ENCODE measurements at places on chromosomes 5 and 9.

DNA sequence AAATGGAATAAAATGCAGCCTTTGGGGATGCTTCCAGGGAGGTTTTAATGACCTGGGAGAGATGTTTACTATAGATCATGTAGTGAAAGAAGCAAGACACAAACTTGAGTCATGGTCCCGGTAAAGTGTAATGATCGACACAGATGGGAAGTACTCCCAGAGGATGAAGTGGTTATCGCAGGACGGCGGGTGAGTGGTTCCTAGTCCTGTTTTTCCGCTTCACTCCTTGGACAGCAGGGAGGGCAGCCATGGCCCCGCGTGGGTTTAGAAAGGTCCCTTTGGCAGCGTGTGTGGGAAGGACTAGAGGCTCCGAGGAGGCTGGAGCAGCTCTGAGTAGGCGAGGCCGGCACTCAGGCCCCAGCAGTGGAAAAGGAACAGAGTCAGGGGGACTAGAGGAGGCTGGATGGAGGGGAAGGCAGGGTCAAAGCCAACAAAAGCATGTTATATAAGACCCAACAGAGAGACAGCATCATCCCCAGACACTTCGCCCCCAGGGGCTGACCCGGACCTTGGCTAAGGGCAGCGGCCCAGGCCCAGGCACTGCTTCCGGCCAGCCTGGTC, 49.2 kb upstream of the STXBP1 start:
- DNase-seq: no peak

DNA sequence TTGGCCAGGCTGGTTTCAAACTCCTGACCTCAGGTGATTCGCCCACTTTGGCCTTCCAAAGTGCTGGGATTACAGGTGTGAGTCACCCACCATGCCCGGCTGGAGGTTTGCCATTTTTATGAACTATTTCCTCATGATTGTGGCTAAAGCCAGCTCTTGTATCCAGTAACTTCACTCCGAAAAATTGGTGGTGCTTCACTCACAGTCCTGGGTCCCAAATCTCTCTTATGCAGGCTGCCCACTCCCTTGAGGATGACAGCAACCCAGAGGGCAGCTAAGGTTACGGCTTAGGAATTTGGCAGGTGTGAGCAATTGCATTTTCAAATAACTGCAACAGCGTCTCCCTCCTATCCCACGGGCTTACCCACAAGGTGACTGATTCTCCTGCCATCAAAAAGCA, 23.4 kb upstream of the FUBP3 start:
- DNase-seq: no peak

DNA sequence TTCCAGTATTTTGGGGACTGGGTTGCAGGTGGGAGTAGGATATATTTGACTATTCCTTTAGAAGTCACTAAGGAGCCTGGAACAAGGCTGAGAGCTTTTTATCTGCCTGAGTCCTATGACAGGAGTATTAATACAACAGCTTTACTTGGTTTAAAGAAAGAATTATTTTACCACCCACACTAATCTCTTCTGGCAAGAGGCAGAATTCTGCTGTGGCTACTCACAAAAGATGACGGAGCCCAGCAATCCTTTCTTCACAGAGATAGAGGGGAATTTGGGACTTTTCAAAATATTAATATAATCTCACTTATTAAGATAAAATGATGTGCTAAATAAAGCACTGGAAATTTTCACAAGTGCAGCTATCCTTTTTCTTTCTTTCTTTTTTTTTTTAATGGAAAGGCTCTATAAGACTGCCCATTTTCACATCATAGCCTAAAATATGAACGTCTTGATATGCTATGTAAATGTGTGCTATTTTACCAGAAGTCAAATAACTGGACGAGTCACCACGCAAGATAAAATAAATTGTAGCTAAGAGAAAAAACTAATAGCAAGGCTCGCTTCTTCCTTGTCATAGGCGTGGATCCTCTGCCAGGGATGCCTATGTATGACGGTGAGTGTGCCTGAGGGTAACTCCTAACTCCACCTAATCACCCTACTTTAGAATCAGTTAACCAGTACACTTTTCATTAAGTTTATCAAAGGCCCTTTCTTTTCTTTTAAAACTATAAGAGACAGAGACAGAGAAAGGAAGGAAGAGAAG, 76.3 kb downstream of the ZNF608 start:
- no peak for DNase-seq

- DNase-seq: no peak
Observed at GRCh38 chr5:71681296-71681695, 37.8 kb upstream of the CARTPT start.

- no peak for DNase-seq
Observed at GRCh38 chr9:94867842-94868312, 141.4 kb downstream of the AOPEP start.

DNA sequence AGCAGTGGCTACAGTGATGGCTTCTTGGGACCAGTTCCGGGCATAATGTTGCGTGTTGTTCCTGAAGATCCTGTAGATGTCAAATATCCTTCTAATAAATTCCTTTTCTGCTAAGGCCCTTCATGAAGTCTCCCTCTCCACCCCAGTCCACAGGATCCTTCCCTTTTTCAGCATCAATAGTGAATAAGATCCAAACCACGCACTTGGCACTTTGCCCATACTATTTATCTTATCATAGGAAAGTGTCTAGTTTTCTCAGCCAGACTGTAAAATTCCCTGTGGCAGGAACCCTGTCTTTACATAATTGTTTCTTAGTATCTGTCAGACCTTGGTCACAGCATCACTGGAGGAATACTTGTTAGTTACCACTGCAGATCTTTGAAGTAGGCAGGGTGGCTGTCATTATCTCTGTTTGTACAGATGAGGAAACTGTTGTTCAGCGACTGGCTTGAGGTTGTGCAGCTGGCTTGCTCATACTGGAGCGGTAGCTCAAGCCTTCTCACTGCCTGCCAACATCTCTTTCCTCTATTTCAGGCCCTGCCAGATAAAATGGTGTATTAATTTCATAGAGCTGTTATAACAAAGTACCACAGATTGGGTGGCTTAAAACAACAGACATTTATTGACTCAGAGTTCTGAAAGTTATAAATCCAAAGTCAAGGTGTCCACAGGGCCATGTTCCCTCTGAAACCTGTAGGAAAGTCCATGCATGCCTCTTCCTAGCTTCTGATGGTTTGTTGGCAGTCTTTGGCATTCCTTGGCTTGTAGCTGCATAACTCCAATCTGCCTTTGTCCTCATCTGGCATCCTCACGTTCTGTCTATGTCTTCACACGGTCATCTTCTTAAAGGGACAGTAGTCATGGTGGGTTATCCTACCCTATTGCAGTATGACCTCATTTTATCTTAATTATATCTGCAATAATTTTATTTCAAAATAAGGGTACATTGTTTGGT, 33.5 kb upstream of the APC start:
- no peak for DNase-seq

GRCh38 chr5:159290741-159291140, 27.7 kb downstream of the UBLCP1 start:
- DNase-seq: no peak
